NCI-H2171 (cell line): ENCODE measurements at places on chromosomes 2 and 18.

- DNase-seq: no peak
Observed at GRCh38 chr2:195514365-195514764, 142.7 kb upstream of the SLC39A10 start.

DNA sequence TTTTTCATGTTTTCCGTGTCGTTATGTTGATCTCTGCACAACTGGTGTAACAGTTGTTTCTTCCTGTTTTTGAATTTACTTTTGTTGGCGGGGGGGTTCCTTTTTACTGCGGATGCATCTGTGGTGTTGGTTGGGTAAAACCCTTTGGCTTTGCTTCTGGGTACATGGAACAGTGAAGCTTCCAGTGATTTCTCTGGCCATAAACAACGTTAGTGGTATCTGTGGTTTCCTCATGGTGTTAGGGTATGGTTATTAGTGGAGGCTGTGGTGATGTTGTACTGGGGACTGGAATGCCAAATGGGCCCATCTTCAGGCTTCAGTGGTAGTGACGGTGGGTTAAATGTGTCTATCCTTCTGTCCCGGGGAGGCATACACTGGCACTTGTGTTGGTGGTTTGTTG lies 285.4 kb upstream of the ZNF804A start:
- no peak for DNase-seq

- no peak for DNase-seq
Observed at GRCh38 chr2:100460904-100461530, 9.3 kb upstream of the NMS start.

DNA sequence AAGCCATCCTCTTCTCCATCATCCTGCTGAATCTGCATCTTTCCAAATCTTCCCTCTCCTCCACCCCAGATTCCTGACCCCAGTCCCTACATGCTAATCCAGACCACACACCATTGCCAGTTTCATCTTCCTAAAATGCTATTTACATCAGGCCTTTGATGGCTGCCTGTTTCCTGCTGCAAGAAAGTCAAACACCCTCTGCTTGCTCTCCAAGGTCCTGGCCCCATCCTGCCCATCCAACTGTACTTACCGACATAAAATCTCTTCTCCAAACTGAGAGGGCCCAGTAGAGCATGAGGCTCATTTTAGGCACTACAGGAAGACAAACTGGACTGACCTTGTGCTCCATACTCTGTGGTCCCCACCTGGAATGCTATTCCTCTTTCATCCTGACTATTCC lies 19.0 kb downstream of the ALK start:
- no peak for DNase-seq

DNA sequence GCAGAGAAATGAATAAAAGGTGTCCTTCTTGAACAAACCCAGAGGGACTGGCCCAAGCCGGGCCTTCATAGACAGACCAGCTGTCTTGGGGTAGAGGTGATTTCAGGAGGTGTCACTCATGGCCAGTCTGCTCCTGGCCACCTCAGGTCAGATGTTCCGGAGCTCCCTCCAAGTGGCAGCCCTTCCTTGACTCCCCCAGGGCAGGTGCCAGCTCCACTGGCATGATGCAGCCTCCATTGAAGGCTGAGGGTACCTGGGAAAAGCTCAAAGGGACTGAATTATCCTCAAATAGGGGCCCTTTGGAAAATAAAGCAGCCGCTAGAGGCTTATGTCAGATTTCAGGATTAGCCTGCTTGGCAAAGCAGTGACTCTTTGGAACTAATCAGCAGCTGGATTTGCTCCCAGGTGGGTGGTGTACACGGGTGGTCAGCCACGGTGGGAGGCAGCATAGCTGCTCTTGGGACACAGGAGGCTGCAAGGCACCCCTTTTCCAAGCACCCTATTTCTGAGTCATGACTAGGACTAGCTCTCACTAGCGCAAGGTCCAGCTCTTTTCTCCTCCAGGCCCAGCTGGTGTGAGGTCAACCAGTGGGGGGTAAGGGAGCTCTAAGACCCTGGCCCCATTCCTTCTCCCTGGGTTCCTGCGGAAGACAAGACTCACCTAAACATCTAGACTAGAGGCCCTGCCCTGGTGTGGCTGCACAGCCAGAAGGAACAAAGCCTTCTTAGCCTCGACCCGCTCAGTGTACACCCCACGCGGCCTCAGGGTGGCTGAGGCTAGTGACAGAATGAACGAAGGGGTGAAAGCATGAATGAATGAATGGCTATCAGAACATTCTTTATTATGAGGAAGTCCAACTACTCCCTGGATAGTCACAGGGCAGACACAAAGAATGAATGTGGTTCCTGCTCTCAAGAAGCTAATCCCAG lies 29.3 kb downstream of the HS1BP3 start:
- no peak for DNase-seq

- DNase-seq: no peak
Observed at GRCh38 chr2:58157754-58158153, 83.4 kb downstream of the FANCL start.

- DNase-seq: no peak
Observed at GRCh38 chr2:139798391-139798790, 1018.2 kb upstream of the NXPH2 start.

- DNase-seq: no peak
Observed at GRCh38 chr2:199409759-199410529, 47.8 kb downstream of the SATB2 start.

- no peak for DNase-seq
Observed at GRCh38 chr2:28300485-28301341, 91.9 kb upstream of the FOSL2 start.

- no peak for DNase-seq
Observed at GRCh38 chr2:172742931-172743540, 7.4 kb downstream of the RAPGEF4 start.

DNA sequence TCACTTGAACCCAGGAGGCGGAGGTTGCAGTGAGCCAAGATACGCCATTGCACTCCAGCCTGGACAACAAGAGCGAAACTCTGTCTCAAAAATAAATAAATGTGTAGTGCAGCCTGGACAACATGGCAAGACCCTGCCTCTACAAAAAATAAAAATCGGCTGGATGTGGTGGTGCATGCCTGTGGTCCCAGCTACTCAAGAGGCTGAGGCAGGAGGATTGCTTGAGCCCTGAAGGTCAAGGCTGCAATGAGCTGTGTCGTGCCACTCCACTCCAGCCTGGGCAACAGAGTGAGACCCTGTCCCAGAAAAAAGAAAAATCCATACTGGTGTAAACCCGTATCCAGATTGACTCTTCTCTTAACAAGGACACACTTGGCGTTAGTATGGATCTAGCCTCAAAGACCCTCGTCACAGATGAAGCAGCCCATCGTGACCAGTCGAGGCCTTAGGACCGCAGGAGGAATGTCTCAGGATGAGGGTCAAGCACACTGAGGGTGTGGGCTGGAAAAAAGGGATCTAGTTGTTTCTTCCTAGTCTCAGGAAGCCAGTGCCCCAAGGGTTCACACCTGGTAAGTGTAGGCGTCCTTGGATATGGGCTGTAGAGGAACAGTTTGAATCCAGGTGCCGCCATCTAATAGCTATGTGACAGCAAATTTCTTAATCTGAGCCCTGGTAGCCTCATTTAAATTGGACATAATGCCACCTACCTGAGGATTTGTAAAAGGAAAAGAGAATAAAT lies 4.0 kb upstream of the GPBAR1 start:
- DNase-seq: no peak

- no peak for DNase-seq
Observed at GRCh38 chr2:49567811-49568600, 413.7 kb upstream of the FSHR start.

- no peak for DNase-seq
Observed at GRCh38 chr18:36176177-36176584, 11.1 kb upstream of the MOCOS start.

DNA sequence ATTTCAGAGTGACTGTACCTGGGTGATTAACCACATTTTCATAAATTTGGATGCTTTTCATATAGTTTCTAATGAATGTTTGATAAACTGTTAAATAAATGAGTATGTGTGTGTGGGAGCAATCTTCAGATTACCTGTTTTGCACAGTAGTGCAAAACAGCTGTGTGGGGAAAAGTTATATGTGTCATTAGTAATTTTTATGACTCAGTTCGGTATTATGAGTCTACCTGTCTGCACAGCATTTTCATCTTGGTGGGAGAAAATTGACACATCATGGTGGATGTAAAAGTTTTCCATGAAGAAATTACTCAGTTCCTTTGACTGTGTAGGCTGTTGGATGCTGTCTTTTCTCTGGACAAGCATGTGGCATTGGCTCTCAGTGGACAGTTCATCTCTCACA lies 43.8 kb downstream of the LTBP1 start:
- no peak for DNase-seq

DNA sequence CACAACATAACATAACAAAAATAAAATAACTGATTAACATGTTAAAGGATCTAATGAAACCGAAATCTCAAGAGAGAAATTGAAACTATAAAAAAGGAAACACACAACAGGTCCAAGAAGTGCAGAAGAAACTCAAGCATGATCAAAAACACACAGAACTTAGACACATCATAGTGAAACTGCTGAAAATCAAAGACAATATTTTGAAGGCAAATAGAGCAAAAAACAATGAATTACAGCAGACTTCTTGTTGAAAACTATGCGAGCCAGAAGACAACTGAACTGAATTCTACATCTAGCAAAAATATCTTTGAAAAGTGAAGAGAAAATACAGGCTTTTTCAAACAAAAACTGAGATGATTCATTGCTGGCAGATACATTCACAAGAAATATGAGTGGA lies 61.3 kb downstream of the UGP2 start:
- DNase-seq: no peak

DNA sequence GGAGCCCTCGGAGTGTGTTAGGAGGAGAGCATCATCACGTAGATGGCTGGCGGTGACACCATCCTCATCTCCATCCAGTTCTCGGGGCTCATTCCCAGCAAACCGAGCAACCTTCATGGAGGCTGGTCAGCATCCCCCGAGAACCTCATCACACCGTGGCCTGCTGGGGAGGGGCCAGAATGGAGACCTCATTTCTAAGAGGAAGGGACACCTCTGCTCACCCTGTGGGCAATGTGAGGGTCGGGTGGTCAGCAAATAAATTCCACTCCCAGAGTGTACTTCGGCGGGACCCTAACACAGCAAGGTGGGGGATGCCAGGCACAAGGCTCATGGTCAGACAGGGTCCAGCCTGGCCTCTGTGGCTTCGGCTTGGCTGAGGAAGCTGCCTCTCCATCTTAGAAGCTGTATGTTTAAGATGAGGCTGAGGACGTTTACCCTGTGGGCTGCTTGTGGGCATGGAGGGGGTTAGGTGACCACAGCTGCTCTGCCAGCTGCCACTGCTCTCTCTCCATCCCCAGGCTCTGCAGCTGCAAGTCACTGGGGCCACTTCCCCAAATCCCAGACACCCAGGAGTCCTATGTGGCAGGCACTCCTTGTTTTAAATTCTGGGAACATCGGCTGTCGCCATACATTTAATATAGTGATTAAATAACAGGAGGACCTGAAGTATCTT lies 56.5 kb upstream of the PXDN start:
- no peak for DNase-seq

GRCh38 chr2:227610123-227610522 lies 4.5 kb downstream of the SCYGR3 start:
- DNase-seq: no peak

GRCh38 chr2:151238527-151239487 lies 22.9 kb downstream of the RBM43 start:
- DNase-seq: peak; percentile 54

- no peak for DNase-seq
Observed at GRCh38 chr2:45823723-45824206, 172.3 kb downstream of the PRKCE start.

DNA sequence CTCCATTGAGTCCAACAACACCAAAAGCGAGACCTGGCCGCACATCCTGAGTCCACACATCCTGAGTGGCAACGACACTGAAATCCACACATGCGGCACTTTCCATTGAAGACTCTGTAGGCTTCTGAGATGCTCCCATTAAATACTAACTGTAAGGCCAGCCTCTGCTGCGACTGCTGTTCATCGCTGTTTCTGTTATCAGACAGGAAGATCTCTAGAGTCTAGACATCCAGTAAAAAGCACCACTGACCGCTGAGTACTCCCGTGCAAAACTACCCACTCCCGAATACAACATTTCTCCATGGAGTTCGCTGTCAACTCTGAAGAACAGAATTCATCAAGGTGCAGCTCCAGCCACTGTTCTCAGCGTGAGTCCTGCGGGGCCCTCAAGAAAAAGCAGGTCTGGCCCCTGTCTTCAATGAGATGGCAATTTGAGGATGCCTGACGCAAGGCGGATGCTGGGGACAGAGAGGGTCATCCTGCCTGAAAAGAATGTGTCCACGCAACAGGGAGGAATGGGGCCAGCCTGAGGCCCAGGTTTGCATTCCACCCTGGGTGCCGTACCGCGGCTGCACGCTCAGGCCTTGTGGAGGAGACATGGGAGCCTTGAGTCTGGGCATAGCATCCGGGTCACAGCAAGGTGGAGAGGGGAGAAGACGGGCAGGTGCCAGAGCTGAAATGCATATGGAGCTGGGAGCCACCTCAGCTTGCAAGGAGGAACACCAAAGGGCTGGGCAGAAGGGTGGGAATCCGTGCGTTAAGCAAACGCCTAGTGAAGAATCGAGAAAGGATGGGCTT lies 61.9 kb downstream of the ZNF516 start:
- DNase-seq: no peak

- DNase-seq: no peak
Observed at GRCh38 chr2:50782543-50782942, 249.4 kb downstream of the NRXN1 start.

DNA sequence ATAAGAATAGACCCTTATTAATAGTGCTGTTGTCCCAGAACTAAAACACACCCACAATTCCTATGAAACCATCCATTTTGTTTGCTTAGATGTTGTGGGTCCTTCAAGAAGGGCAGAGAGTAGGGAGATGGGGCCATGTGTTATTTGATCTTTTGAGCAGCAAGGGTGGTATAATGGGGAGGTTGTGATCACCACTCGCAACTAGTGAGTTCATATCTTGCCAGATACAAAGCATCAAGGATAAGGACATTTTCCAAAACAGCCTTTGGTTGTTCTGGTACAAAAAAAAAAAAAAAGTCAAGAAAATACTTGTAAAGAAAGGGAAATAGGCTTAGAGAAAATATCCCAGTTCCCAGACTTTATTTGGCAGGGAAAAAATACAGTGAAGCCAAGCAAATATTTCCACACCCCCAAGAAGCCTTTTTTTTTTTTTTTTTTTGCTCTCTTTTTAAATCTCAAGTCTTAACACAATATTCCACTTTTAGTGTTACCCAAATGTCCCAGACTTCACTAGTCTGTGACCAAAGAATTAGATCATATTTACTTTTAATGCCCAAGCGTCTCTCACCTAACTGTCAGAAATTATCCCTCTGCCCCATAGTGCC lies 54.1 kb downstream of the ANTXR1 start:
- DNase-seq: no peak

- no peak for DNase-seq
Observed at GRCh38 chr2:150470435-150470834, 17.0 kb downstream of the RND3 start.

- DNase-seq: no peak
Observed at GRCh38 chr2:46813020-46813415, 102.6 kb downstream of the MCFD2 start.

DNA sequence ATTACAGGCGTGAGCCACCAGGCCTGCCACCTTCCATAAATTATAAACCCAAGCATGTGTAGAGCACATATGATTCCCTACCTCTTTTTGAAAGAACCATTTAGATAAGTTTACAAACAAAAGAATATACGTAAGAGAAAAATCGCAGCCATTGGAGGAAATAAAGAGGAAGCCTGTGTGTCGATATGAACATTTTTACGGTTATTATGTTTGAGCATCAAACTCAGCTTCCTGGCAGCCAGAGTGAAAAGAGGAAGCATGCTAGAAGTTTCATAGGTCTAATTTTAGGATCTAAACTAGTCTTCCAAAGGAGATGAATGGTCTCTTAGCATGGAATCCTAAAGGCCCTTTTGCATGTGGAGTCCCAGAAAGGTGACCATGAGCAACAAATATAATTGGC lies 104.3 kb downstream of the PLB1 start:
- no peak for DNase-seq

- no peak for DNase-seq
Observed at GRCh38 chr18:51330148-51330547, 132.7 kb upstream of the MEX3C start.
